NCI-H460 (cell line): ENCODE measurements at places on chromosomes 5 and 9. TPM values are rescaled to one million over a fixed set of nuclear protein-coding genes. Genes with fewer than 3 reads are reported as not detected.

The UGT3A2 gene
- total RNA-seq: not detected in 2 replicates

The PCAT7 gene
- 2.1 and 2.7 TPM in 2 replicates for total RNA-seq

- no peak for DNase-seq
These were observed 30.2 kb upstream of the CCNG1 start for GRCh38 chr5:163407034-163407655.

The CYLC2 gene
- not detected in 2 replicates for total RNA-seq

- no peak for DNase-seq
These were observed 19.4 kb downstream of the PDCD1LG2 start for GRCh38 chr9:5529683-5530221.

DNA sequence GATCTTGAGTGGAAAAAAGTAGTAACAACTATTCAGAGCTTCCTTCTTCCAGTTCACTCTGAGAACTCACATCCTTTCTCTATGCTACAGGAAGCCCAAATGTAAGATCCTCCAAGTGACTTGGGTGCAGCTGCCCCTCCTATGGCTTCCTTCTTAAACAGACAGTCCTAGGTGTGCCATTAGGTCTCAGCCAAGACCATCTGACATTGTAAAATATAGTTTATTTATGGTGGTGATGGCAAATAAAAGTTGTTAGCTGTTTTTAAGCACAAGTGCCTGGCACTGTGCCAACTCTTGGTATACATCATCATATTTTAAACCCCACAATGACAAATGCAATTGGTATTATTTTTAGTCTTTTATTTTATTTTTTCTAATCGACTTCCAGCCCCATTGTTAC, 58.1 kb downstream of the TMEM252 start:
- no peak for DNase-seq
